ENCODE measurements at places on chromosomes 1 and 21.

- DNase-seq = no peak
Observed at GRCh38 chr21:45470087-45470515, 65.1 kb downstream of the COL18A1 start.

- DNase-seq = peak; percentile 71
Observed at GRCh38 chr1:20476265-20477038, 9.6 kb downstream of the CAMK2N1 start.

DNA sequence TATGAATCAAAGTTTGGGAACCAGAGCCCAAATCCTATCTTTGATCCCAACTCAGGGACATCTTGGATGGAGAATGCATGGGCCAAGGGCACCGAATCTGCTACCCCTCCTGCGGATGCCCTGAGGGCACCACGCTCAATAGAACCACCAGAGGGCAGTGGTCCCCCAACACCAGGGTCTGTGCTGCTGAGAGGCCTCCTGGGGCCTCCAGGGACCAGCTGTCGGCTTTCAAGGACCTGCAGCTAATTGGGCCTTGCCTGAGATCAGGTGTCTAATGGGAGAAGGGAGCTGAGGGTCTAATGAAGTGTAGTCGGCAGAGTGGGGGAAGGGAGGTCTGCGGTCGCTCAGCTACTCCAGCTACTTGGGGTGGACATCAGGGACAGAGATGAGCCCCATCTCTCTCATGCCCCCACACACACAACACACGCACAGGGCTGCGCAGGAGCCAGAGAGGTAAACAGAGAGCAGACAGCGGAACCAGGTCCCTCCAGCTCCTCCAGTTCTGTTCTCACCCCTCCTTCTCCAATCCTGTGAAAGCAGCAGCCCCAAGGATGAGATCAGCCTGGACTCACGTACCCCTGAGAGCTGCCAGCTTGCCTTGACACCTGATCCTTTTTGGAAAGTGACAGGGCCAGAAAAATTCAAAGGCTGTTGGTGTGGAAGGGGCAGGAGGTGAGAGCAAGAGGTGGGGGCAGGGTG is 34.9 kb upstream of the PPP1R15B start:
- DNase-seq = no peak

GRCh38 chr1:73033640-73034039 is 751.3 kb upstream of the NEGR1 start:
- no peak for DNase-seq

DNA sequence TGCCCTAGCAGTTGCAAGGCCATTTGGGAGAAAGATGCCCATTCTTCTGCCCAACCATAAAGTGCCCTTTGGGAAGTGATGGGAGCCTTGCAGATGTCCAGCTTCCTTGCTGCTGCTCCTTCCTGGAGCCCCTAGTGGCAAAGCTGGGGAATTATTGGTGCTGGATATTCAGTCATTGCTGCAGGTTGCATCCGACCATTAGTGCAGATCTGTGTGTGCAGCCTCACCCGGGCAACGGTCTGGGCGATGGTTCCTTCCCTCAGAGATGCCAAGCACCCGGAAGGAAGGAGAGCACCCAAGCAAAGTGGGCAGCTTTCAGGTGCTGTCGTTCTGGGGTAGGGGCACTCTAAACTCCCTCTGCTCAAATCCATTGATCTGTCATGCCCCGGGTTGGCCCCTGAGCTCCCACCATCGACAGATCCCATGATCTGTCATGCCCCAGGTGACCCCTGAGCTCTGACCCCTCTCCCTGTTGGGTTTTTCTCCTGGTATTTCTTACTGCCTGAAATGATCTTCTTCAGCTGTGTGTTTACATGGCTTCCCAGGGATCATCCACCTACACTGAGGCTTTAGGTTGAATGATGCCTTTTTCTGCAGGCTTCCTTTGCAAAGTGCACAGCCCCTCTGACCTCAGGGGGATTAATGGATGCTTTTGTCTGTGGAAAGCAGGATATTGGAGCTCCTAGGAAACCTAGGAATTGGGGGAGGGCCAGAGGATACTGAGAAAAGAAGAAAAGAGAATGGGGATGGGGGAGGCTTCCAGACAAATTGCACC is 467.5 kb downstream of the PTPRU start:
- DNase-seq = peak; percentile 19

- DNase-seq = no peak
Observed at GRCh38 chr1:92410706-92411105, 76.0 kb downstream of the GFI1 start.

GRCh38 chr1:226233806-226234205 is 10.3 kb downstream of the MIXL1 start:
- DNase-seq = no peak

DNA sequence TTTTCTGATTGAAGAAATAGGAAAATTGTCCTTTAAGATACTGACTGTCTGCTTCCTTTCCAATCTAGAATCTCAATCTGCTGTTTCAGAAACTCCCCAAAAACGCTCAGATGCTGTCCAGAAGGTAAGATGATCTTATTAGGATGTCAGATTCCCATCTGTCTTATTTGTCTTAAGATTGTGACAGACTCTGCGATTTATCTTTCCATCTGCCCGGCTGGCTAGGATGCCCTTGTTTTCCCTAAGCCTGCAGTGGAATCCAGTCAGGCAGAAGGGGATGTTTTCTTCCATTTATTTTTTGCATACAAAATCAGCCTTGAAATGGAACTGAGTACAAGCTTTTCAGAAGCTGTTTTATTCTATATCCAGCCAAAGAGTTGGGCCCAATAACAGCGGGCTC is 96.5 kb downstream of the FMN2 start:
- no peak for DNase-seq

DNA sequence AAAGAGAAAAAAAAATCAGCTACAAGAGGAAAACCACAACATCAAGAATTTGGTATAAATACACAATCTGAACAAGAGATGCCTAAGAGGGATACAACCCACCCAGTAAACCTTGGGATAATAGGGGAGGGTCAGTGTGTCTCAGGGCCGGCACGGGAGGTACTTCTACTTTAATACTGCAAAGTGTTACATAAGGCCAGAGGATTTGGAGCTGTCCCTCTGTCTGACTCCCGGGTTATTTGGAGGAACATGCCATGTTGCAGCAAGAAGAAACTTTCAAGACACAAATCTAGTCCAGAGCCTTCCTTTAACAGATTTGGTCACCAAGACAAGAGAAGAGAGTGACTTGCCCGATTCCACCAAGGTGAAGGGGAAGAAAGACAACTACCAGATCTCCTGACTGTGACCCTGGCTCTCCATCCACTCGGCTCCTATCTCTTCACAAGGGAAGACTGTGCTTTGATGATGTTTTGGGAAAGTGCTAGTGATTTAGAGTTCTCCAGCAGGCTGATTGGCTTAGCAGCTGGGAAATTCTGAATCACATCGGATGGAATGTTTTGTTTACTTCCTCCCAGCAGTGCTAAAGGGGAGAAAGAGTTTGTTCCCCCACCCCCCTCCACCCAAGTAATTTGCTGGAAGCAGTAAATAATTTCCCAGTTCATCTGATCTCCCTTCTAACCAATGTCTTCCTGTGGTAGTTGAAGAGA is 29.3 kb downstream of the SGIP1 start:
- DNase-seq = peak; percentile 27

DNA sequence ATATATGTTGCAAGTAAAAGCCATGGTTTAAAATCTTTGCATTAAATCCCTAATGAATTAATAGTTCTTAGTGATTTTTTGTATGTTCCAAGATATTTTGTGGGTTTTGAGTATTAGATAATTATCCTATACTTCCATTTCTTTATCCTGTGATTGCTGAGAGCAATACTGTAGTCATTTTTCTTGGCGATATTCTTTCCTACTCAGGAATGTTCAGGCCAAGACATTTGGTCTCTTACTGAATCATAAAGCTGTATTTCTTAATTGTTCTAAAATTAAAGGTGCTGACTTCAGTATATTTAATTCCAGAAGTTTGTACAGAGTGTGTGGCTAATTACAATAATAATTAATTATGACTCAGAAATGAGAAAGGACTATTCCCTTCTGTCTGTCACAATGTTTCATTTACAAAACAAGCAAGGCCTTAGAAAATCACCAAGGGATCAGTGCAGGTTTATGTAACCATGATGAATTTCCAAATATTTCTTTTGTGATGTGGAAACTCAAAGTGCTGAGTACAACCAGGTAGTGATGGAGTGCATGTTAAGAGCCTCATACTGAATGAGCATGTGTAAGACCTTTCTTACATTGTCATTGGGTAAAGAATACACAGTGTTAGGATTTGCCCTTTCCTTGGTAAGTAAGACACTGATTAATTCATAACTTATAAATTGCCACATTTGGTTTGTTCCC is 161.2 kb downstream of the HMCN1 start:
- no peak for DNase-seq

DNA sequence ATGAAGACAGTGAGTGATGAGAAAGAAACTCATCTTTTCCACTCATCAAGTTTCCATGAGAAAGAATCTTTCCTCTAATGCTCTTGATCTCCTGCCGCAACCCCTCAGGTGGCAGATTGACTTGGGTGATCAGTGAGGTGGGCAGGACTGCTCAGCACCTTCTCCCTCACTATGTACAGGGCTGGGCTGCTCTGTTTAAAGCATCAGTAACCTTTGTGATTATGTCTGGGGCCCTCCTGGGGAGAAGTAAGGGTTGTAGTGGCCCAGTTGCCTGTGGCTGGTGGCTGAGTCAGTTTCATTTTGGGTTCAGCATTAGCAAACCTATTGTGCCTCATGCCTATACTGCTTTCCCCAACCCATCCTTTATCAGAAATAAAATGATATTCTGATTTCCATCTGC is 366.0 kb downstream of the TTLL7 start:
- no peak for DNase-seq

DNA sequence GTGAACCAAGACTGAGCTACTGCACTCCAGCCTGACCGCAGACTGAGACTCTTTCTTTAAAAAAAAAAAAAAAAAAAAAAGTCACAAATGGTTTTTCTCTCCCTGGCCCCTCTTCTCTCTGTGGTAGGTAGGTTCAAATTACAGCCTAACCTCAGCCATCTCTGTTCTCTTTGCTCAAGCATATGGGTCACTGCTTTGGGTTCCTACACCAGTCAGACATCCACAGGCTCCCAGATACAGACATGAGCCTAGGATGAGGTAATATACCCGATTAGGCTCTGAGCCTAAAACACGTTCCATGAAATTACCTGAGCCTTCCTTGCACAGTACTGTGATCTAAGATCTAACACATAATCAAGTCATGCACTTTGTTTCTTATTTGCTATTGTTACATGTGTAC is 90.5 kb upstream of the JAK1 start:
- DNase-seq = no peak

DNA sequence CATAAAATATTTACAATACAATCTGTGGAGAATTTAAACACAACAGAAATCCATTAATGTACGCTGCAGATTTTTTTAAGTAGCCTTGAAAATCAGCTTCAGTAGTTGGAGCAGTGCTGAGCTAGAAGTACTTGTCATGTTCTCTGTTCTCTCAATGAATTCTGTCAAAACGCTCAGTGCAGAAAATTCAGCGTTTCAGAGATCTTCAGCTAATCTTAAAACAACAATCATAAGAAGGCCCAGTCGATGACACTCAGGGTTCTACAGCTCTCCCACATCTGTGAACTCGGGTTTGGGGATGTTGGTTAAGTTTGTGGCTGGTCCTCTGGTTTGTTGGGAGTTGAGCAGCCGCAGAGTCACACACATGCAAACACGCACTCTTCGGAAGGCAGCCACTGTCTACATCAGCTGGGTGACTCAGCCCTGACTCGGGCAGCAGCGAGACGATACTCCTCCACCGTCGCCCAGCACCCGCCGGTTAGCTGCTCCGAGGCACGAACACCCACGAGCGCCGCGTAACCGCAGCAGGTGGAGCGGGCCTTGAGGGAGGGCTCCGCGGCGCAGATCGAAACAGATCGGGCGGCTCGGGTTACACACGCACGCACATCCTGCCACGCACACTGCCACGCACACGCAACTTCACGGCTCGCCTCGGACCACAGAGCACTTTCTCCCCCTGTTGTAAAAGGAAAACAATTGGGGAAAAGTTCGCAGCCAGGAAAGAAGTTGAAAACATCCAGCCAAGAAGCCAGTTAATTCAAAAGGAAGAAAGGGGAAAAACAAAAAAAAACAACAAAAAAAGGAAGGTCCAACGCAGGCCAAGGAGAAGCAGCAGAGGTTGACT is 161.2 kb downstream of the RUNX1 start:
- DNase-seq = peak; percentile 65

DNA sequence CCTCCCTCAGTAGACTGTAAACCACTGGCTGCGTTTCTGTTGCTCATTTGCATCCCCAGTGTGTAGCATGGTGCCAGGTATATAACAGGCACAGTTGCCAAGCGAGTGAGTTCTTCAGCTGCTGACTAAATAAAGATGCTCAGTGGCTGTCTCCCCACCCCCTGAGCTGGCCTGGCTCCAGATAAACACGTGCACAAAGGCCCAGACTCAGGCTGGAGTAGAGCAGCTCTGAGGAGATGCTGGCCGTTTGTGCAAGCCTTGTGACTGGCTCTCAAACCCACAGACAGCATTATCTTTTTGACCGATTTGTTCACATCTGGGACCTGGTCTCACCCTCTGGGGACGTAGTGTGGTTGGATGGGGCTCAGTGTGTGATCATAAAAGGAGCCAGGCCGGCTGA is 7.1 kb downstream of the CHRNB2 start:
- DNase-seq = no peak

All from PC-9 (cell line).